ENCODE measurements at places on chromosomes 7 and 10.

DNA sequence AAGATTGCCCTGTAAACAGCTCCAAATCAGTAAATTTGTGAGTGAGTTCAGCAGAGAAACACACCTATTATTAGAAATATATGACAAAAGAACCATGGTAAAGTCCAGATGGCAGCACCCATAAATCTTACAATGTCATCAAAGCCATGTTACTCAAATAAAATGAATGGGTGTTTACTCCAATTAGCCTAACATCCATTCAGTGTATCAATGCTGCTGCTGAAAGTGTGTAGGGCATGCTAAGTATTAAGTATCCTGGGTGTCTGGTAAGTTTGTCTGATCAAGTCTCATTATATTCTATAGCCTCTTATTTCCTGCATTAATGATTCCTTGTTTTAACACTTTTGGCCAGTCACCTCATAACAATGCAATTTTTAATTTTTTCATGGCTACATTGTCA lies 185.5 kb upstream of the STEAP4 start:
- no peak for DNase-seq

DNA sequence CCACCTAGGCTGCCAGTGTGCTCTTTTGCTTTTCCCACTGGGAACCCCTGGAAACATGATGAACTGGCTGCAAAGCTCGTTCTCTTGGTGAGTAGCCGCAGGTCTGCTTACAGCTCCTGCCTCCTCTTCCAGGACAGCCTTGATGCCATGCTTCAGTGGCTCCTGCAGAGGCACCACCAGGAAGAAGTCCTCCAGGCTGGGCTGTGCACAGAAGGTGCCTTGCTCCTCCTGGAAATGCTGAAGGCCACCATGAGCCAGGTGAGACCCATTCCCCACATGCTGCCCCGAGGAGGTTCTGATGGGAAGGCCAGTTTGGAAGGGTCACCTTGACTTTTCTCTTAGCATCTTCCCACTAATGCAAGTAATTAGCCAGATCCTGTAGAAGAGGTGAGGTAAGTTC lies 125.8 kb downstream of the LRRC18 start:
- DNase-seq: no peak

- DNase-seq: no peak
These were observed 570 bp upstream of the ARF5 start for GRCh38 chr7:127587663-127588018.

DNA sequence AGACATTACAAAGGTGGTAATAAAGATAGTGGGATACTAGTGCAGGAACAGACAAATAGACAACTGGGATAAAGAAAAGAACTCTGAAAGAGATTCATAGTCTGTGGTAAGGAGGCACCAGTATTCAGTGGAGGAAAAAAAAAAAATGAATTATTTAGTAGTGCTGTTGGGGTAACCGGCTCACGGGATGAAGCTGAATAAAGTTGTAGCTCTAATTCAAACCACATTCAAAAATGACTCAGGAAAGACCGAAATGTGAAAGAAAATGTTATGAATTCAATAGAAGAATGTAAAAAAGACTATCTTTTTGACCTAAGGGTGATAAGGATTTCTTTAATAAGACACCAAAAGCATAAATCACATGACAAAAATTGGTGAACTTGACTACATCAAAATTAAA lies 83.1 kb upstream of the HABP2 start:
- no peak for DNase-seq

DNA sequence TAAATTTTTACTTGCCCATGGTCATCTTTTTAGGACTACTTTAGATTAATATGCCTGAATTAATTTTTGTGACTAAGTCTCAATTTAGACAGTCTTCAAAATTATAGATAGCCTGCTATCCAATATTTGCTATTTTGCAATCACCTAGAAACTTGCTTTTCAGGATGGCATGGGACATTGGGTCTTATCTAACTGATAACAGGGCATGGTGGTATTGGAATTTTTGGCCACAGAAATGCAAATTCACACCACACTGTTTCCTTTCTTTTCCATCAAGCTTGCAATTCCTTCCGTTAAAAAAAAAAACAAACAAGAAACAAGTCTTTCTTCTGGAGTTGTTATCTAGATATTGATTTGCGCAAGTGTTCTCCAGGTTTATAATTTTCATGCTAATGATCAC lies 8.8 kb downstream of the ARL5B start:
- no peak for DNase-seq

DNA sequence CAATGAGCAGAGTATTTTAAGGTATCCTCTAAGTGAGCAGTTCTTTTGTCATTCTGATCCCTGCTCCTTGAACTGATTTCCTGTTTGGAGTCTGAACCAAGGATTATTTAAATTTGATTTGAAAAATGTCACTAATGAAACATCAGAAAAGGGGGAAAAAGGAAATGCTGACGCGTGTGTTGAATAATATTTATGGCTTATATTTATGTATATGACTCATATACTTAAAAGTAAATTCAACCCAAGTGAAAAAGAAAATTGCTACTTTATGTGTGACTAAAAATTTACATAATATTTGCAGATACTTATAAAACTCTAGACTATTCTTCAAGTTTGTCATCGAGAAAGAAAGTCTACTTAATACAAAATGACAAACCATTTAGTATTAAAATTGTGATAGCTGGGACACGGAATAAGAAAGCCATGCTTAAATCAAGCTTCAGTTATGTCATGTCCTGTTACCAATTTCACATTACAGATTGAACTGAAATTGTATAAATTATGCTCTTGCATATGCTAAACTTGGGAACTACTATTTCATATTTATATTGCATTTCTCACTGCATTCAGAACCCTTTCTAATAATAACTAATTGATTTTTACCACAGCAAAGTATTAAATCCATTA lies 649.9 kb downstream of the MAGI2 start:
- no peak for DNase-seq

GRCh38 chr7:25389489-25390106 lies 161.3 kb upstream of the NPVF start:
- no peak for DNase-seq

- DNase-seq: no peak
These were observed 37.1 kb downstream of the SDK1 start for GRCh38 chr7:3338161-3338560.

DNA sequence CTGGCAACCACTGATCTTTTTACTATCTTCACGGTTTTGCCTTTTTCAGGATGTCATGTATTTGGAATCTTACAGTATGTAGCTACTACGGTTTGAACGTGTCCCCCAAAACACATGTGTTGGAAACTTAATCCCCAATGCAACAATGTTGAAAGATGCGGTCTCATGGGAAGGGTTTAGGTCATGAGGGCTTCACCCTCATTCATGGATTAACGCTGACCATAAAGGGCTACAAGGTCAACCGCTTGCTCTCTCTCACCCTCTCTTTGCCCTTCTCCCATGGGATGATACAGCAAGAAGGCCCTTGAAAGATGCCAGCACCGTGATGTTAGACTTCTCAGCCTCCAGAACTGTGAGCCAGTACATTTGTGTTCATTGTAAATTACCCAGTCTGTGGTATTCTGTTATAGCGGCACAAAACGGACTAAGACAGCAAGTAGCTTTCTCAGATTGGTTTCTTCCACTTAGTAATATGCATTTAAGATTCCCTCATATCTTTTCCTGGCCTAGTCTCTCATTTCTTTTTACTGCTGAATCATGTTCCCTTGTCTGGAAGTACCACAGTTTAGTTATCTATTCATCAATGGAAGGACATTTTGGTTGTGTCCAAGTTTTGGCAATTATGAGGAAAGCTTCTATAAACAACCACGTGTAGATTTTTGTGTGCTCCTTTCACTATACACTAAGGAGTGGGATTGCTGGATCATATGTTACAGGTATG lies 3.0 kb upstream of the CRYGN start:
- DNase-seq: no peak

- no peak for DNase-seq
These were observed 806.9 kb upstream of the SORCS1 start for GRCh38 chr10:107971411-107971810.

- DNase-seq: no peak
These were observed 19.9 kb downstream of the CCDC3 start for GRCh38 chr10:12981570-12981969.

DNA sequence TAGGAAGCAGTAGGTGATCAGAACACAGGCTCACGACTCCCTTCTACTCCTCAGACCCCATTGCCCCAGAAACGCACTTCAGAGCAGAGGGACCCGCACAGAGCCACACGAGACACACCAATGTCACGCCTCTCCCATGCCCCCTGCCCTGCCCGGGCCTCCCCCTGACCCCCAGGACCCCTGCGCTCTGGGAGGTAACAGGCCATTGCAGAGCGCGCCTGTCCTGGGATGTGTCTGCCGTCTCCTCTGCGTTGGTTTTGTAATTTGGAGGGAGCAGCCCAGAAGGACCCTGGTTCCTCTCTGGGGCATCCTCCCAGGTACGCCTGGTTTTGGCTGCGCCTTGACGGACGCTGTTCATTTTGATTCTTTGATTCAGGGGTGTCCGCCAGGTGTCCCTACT lies 85.4 kb downstream of the UNCX start:
- no peak for DNase-seq

DNA sequence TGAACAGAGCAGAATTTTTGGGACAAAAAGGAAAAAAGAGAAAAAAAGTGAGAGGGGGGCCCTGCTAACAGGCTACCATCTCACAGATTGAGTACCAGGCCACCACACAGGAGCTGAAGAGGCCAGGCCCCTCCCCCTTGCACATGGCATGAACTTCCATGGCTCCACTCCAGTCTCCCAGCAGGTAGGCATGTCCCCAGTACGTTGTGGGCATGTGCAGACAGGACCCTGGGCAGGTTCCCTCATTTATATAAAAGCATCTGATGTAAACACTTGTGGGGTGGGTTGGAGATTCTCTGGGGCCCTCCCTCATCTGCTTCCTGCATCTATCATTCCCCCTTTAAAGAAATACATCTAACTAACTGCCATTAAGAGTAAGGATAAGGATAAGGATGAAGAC lies 45.0 kb upstream of the AKR1C1 start:
- no peak for DNase-seq

DNA sequence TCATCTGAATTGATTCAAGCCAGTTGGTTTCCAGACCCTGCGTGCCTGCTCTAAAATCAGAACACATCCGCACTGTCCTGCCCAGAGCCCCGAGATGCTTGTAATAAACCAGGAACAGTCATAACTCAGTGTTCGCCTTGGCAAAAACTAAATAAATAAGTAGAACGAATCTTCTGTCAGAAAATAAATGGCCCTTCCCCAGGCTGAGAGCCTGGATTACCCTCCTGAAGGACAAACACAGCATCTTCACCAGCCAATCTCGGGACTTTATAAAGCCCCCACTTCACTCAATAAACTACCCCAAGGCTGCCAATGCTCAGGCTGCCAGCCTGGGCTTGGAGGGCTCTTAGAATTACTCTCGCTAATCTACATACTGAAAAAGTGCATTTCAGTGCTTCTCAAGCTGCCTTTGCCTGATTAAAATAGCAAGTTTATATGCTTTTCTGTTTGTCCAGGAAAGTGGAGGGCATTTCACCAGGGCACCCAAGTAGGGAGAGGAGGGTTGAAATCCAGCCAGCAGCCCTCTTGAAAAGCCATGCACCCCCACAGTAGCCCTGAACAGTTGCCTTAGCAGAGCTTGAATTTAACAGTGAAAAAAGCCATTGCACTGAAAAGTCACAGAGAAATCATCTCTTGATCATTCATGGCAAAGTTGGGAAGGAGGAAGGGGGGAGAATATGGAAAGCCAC lies 136.6 kb downstream of the CALN1 start:
- DNase-seq: no peak

DNA sequence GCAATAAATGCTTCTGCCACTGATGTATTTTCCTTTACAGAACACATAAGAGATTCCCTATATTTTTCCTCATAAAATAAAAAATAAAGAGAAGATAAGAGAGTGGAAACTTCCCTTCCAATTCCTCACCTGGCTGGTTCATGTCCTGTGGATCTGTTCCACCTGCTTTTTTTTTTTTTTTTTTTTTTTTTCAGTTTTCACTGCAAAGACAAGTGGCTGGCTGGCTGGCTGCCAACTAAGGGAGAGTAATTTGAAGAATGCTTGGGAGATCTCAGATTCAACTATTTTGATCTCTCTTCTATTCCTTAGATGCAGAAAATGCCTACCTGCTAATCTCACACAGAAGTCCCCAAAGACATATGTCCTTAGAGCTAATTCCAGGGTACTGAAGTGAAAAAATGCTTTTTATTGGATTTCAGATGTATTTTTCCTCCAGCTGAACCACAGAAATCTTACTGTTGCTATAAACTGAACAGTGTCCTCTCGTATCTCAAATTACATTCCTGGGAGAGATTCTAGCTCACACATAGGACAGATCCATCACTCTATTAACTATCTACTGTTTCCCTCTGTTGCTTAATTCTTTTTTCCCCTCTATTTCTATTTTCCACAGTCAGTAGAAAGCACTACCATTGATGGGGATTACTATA lies 120.8 kb downstream of the NRCAM start:
- DNase-seq: peak; percentile 53

- no peak for DNase-seq
These were observed 179.7 kb upstream of the CDCA7L start for GRCh38 chr7:22125436-22125835.

All from head of caudate nucleus (tissue), 42 donors.